Femur (tissue), 1 donor: ENCODE measurements at places on chromosomes 7 and 10.

GRCh38 chr10:3963191-3963673, 178.2 kb upstream of the KLF6 start:
- DNase-seq = no peak

- DNase-seq = peak; percentile 35
These were observed 33.8 kb upstream of the ICA1 start for GRCh38 chr7:8295638-8296361.

- DNase-seq = peak; percentile 88
These were observed 28.7 kb upstream of the KMT2C start for GRCh38 chr7:152464312-152465118.

DNA sequence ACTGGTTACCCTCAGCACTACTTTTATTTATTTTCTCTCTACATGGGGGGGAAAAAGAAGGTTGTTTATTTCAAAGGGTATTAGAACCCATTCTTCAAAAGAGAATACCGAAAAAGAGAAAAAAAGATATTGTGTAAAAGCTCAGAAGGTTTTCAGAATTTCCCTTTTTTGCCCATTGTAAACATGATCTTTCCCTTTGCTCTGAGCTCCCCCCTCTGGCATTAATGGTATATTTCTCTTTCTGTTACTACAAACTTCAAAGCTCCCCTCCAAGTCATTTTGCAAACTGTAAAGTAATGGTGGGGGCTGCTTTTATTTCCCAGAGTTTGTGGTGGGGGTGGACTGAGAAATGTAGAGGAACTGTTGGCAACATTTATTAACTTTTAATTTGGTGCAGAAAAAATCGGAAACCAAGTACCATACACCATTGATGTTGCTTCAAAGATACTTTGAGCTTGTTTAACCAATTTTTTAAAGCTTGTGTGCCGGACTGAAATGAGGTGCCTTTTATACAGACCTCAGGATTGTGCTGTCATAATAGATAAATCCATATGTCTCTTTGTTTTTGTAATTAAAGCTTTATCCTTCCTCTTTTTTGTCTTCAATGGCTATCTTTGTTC, 181.5 kb downstream of the EXOC4 start:
- no peak for DNase-seq

- DNase-seq = no peak
These were observed 2.7 kb upstream of the HTRA1 start for GRCh38 chr10:122458693-122459092.

DNA sequence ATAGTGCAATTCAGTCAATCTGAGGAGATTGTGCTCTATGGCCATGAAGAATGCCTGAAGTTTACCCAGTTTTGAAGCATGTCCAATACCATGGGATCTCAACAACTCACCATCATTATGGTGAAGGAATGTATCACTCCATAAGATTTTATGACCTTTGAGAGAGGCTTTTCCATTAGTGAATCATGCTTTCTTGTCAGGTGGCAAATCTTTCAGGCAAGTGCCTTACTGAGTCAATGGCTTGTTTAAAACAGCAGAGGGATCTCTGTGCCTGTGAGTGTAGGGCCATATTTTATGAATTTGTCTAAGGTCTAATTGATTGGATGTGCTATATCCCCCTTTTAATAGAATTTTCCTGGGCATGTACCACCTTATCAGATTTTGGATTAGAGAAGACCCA, 131.5 kb downstream of the CCDC7 start:
- no peak for DNase-seq

DNA sequence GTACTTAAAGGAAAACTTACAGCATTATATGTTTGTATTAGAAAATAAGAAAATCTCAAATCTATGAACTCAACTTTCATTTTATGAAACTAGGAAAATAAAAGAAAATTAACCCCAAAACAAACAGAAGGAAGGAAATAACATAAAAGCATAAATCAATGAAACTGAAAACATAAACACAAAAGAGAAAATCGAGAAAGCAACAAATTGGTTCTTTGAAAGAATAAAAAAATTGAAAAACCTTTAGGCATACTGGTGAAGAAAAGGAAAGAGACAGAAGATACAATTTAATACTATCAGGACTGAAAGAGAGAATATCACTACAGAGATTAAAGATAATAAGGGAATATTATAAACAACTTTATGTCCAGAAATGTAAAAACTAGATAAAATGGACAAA, 21.2 kb downstream of the PRTFDC1 start:
- DNase-seq = no peak

DNA sequence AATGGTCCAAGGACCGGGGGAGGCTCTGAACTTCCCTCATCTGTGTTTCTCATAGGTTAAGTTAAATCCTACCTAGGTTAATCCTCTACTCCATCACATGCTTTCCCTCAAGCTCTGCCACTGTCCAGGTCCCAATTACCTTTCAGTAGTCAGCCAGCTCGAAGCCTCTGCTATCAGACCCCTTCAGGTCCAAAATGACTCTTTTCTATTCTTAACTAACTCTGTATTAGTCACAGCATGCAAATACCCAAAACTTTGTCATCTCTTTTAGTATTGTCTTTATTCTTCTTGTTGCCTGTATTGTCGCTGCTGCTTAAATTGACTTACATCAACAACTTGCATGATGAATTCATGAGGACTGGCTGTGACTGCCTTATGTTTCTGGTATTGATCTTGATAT, 15.3 kb downstream of the PPP1R17 start:
- DNase-seq = no peak
